Stimulated activated CD4-positive, alpha-beta T cell treated with anti-CD3 and anti-CD28 coated beads, TNF-alpha, amount 100 ng/mL, for 24 hours (primary cell): ENCODE measurements at places on chromosomes 1 and 21.

DNA sequence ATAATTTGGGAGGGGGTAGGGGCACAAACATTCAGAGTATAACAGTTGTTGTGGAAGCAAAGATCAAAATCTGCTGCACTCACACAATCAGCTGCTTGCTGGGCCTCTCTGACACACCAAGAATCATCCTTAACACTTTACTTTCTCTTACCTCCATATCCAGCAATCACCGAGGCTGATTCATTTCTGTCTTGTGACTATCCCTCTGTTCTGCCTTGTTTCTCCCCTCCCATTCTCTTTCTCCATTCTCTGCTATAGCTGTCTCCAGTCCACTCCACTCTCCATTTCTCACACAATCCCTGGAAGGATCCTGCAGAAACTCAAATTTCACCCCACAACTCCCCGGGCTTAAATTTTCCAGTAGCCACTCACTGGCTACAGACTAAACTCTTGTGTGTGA, 91.8 kb upstream of the NGF start:
- DNase-seq = no peak

GRCh38 chr1:21220815-21221214, 44.1 kb upstream of the EIF4G3 start:
- DNase-seq = no peak

DNA sequence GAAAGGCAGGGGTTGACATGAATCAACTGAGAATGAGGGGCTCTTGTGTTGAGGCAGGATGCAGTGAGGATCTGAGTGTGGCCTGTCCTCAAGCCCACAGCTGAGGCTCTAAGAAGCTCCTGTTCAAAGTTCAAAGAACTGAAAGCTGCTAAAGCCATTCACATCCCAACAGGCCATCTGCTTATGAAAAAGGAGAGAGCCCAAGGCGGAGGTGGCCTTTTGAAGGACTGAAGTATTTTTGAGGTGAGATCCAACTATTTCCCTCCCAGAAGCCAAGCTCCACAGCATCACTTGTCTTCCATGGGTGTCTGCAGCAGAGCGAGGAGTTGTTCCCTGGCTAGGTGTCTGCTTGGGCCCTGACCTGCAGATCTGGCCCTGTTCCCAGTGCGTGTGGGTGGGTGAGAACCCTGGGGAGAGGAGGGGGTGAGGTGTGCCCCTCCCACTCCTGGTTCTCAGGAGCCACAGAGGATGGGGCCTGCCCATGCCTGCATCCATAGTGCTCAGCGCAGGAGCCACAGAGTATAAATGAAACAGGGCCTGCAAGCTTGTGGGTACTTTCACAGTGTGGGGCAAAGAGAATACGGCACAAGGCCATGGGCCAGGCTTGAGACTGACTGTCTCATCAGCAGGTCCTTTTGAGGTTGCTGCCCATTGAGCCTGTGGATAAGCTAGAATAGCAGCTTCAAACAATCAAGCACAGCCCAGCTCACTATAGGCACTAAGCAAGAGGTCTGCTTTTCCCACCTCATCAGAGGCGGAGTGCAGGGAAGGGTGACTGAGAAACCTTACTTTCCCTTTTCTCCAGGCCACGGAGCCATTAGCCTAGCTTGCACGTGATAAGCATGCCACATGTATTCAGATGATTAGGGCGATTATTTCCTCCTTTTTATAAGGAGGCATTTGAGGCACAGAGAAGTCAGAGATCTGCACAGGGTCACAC, 15.7 kb downstream of the REG4 start:
- DNase-seq = no peak

DNA sequence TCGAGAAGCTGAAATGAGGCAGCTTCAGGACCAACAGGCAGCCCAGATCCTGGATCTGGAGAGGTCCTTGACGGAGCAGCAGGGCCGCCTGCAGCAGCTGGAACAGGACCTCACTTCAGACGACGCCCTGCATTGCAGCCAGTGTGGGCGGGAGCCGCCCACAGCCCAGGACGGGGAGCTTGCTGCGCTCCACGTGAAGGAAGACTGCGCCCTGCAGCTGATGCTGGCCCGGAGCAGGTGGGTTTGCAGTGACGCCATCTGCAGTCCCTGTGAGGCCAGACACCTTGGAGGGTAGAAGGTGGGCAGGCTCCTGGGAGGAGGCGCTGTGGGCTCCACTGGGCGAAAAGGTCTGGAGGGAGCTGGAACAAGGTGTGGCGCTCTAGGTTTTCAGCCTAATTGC, 39.7 kb downstream of the PCNT start:
- DNase-seq = no peak

DNA sequence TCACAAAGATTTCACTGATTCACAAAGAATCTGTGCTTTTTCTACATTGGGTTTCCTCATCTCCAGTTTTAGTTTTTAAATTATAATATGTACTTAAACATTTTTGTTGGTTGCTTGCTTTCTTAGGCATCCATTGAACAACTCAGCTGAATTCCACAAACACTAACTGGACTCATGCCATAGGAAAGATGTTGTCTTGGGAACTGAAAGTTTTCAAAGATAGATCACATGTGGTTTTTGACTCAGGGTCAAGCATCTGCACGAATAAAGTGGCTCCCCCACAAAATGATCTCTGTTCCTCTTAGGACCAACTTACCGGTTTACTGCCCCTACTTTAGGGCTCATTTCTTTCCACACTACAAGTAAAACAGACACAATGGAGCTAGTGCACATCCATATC, 3.1 kb upstream of the KRTAP21-1 start:
- no peak for DNase-seq

- no peak for DNase-seq
Measured at GRCh38 chr1:200180821-200181220, 153.3 kb downstream of the NR5A2 start.

- DNase-seq = peak; percentile 11
Measured at GRCh38 chr1:228647523-228648444, 87.5 kb upstream of the RHOU start.

DNA sequence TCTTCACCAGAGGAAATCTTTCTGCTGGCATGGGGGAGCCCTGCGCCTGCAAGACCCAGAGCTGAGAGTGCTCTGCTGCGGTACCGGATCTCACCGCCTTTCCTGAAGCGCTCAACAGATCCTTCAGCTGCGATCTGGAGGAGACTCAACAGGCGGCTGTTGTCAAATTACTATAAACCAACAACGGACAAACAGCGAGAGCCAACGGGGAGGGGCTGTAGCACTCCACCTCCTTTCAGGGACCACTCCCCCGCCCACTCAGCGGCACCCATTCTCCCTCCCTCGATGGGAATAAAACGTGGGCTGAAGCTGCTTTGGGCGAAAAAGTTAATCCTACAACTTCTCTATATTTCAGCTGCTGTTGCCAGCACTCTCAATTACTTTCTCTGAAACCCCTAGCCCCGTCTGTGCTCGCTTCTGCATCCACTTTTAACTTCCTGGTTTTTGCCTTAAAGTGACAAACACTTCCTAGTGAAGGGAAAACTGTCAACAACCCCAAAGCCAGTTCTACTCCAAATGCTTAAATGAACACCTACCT, at the start of gene FMO5:
Gene FMO5, minus strand, starts transcription at position 147 of the 538 bp plus-strand sequence. CDS start 310 bp downstream, outside the sequence.
- DNase-seq = no peak

GRCh38 chr1:26894263-26894662, 4.2 kb upstream of the GPN2 start:
- no peak for DNase-seq
